Activated naive CD8-positive, alpha-beta T cell treated with anti-CD3 and anti-CD28 coated beads, Interleukin-2, amount 10 ng/mL, durations not matched to agents 7 days and 5 days (primary cell): ENCODE measurements at places on chromosomes 2 and 18.

DNA sequence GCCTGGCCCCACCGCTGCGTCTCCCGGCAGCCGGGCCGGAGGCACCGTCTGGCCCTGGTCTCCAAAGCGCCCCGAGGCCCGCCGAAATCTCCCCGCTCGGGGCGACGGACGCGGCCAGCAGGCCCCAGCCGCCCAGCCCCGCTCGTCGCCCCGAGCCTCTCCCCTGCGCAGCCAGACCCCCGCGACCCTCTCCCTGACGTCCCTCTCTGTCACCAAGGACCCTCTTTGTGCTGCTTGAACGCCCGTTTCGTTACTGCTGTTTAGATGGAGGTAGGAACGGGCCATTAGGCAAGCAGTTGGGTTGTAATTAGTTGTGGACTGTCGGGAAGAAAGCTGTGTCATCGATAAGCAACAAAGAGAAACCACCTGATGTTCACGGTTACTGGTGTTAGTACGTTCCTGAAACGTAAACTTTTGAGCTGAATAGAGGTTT is 686 bp downstream of the UBXN4 start:
- no peak for DNase-seq

GRCh38 chr18:64979791-64980190 is 771.0 kb upstream of the CDH7 start:
- no peak for DNase-seq

DNA sequence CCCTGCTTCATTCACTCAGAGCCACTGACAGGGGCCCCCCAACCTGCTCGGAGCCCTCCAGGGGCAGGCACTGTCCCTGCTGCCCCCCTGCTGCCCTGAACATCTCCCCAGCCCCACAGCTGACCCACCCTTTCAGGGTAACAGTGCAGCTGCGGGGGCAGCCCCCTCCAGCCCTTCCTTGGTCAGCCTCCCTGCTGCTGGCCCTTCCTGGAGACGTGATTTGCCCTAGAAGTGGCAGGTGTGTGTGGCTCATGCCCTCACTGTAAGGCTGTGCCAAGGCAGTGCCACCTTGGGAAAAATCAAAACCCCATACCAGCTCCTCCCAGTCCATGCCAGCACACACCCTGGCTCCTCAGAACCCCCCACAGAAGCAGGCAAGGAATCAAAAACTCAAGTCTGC is 184.2 kb upstream of the HDAC4 start:
- no peak for DNase-seq

- no peak for DNase-seq
These were observed 66.0 kb downstream of the CDH2 start for GRCh38 chr18:28110924-28111323.

DNA sequence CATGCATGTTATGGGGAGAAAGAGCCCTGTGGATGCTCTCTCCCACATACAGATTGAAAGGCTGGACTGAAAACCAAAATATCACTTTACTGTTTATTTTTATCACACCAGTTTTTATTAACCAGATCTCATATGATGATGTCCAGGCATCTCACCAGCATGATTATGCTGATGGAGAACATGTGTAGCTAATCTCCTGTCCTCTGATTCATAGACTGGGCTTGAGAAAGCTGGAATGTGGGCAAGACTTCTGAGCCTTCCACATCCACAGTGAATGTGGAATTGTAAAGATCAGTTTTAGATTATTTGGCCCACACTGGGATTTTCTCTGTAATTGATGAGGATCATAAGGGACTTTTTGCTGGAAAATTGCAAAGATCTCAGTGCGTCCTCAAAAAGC is 137.9 kb downstream of the ICOS start:
- DNase-seq: no peak

- no peak for DNase-seq
These were observed 404.8 kb downstream of the CDH2 start for GRCh38 chr18:27772081-27772480.

GRCh38 chr2:37283207-37283606 is 41.4 kb downstream of the PRKD3 start:
- DNase-seq: no peak

GRCh38 chr2:137813176-137813575 is 151.1 kb upstream of the HNMT start:
- DNase-seq: no peak

DNA sequence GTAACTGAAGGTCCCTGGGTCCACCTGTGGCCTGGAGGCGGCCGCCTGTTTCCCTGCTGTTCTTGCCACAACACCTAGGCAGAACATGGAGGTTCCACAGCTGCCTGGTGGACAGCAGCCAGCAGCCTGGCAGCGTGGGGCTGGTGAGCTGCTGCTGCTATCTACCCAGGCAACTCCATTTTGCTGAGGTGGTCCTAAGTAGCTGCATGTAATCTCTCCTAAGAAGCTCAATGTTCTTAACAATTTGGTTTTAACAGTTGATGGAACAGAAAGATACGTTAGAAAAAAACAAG is 66.7 kb downstream of the NDUFA10 start:
- DNase-seq: no peak

DNA sequence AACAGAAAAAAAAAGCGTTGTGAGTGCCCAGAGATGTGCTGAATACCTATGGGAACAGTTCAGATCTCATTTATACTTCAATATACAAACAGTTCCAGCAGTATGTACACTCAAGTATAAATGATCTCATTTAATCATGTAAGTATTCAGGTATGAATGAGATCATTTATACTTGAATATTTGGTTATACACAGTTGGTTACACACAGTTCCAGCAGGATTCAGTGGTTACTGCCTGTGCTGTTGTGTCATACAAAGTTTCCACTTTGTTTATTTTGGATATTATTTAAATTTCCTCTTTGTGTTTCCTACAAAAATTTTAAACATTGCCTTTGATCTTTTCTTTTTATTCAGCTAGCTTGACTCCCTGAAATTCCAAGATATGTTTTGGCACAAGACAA is 293.5 kb upstream of the SLC39A10 start:
- no peak for DNase-seq

GRCh38 chr2:101619191-101619591 is 78.3 kb upstream of the MAP4K4 start:
- DNase-seq: no peak

- no peak for DNase-seq
These were observed 114.4 kb upstream of the ACVR1C start for GRCh38 chr2:157743051-157743450.
